ENCODE measurements at places on chromosomes 12 and 14.

- no peak for DNase-seq
Measured at GRCh38 chr12:124916374-124917134, 2.1 kb upstream of the UBC start.

DNA sequence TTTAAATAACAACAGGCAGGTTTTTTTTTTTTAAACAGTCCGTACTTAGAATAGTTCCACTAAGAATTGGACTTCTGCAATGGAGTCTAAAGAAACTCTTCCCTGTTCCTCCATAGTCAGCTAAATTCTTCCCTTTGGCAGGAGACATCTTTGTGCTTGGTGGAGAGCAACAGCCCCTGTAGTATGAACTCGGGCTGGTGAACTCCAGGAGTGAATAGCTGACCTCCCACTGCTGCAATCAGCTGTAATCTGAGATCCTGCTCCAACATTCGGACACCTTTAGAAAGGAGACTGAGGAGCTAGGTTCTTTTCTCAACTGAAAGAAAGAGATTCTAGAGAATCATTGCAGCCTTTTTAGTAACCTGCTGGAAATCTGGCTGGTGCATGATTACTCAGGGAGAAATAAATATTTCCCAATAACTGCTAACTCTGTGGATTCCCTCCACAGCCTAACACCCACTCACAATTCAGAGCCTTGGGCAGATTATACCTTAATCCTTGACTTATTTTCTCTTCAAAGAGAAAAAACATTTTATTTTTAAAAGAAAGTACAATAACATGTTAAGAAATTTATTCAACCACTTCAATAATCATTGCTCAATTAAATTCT is 25.6 kb upstream of the DBX2 start:
- DNase-seq, result no peak

DNA sequence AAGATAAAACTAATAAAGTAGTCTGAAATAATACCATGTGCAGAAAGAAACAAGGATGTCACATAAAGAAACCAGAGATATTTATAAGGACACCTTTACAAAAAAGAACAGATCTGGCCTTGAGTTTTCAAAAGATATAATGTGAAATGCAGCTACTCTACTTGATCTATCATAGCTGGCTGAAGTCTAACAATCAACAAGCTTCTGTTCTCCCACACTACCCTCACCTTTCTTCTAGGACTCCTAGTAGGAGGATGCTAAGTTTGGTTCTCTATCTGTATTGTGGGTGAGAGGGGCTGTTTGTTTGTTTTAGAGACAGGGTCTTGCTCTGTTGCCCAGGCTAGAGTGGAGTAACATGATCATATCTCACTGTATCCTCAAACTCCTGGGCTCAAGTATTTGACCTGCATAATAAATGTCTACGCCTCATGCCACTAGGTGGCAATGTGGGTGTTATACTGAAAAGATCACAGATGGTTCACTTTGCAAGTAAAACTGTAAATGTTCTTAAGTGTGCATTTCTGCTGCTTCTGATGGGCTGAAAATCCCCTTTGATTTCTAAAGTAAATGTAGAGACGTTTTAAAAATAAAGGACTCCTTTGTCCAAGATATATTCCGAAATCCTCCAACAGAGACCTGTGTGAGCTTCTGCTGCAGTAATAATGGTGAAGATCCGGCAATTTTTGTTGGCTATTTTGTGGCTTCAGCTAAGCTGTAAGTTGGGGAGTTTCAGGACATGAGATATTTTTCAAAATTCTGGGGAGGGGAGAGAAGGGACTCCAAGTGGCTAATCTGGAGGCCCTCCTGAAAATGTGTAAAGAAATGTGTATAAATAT is 269.3 kb downstream of the DAD1 start:
- no peak for DNase-seq

- DNase-seq, result no peak
Measured at GRCh38 chr12:116384691-116385485, 107.4 kb upstream of the MED13L start.

- no peak for DNase-seq
Measured at GRCh38 chr12:91493308-91493707, 310.7 kb upstream of the DCN start.

Data from stimulated activated CD4-positive, alpha-beta T cell treated with anti-CD3 and anti-CD28 coated beads, TNF-alpha, amount 100 ng/mL, for 4 hours (primary cell).